ENCODE measurements at places on chromosomes 6 and 20.

- DNase-seq, result peak; percentile 42
Measured at GRCh38 chr20:41340327-41341055, at the start of gene LPIN3. TSS of gene LPIN3 (plus strand) at chr20:41340821. CDS start at chr20:41345804, 4,983 bp downstream.

DNA sequence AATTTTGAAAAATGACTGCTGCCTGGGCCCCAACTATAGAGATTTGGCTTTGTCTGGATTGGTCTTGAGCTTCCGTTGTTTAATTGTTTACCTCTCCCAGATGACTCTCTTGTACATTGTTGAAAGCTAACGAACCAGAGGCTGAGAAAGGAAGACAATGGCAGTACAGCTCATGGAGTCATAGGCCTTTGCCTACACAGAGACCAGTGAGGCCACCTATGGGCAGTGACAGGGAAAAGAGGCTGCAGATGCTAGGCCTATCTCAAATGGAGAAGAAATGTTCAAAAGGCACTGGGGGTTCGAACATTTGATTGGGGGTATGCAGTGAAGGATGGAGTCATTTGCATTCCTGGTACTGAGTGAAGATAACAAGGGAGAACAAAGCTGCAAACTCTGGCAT lies 29.1 kb downstream of the OPN5 start:
- no peak for DNase-seq

DNA sequence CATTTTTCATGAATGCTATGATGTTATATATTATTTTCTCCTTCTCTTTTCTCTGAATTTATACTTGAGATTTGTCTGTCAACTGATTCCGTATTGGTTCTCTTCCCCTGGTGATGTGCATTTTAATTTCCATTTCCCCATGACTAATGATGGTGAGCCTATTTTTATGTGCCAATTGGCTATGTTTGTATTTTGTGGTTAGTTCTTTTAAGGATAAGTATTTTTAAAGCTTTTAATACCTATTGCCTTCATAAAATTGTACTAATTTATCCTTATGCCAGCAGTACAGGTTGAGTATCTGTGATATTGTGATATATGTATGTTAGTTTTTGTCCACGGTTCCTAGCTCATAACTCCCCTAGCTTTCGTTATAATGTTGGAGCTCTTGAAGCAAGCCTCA lies 2.8 kb downstream of the POLH start:
- no peak for DNase-seq

- no peak for DNase-seq
Measured at GRCh38 chr6:28981431-28981832, 23.7 kb downstream of the ZNF311 start.

All from amniotic stem cell (primary cell).